ENCODE measurements at places on chromosomes 16 and 17.

GRCh38 chr17:50548831-50549230, 1.9 kb downstream of the SPATA20 start:
- no peak for DNase-seq

- no peak for DNase-seq
Measured at GRCh38 chr16:72612256-72612655, 435.7 kb downstream of the ZFHX3 start.

GRCh38 chr17:39026980-39027451, 59.8 kb upstream of the FBXO47 start:
- no peak for DNase-seq

- no peak for DNase-seq
Measured at GRCh38 chr17:78117027-78117981, 11.3 kb downstream of the TMC6 start.

GRCh38 chr17:72878975-72879660, 213.4 kb downstream of the SLC39A11 start:
- no peak for DNase-seq

DNA sequence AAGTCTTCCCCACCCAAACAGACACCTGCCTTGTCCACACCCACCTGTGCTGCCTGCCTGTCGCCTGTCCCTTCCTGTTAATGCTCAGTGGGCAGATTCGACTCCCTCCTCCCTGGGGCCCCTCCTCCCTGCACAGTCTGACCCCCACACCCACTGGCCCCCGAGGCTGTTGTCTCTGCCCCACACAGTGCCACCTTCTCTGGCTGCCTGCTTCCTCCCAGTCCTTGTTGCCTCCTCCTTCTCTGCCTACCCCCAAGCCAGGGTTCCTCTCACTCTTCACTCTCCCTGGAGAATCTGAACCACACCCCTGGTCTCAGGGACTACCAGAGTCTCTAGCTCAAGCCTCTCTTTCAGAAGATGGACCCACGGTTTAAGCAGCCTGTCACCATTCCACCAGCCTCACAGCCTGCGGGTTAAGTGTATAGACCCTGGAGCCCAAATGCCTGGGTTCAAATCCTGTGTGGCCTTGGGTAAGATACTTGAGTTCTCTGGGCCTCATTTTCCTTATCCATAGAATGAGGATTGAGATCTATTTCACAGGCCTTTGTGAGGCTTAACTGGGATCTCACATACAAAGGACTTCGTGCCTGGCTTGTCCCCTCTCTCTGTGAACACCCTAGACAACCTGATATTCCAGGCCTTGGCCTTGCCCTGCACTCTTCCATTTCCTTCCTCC, 3.8 kb upstream of the ARHGAP23 start:
- no peak for DNase-seq

- DNase-seq = no peak
Measured at GRCh38 chr17:81422776-81423697, 27.8 kb downstream of the BAHCC1 start.

- no peak for DNase-seq
Measured at GRCh38 chr17:82756166-82756565, 4.3 kb downstream of the TBCD start.

DNA sequence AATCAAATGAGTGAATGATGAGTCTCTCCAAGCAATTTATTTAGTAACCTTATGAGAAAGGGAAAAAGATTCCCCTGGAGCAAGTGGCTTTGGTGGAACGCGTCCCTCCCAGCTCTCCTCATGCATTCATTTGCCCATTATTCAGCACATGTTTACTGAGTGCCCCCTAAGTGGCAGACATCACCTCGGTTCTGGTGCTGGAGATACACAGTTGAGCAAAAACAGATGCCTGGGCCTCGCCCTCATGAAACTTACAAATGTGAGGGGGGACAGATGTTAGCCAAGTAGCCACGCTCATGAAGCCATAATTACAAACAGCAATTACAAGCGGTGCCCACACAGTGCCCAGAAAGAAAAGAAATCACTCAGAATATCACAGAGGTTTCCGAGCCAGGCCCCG, 45.1 kb upstream of the CIBAR2 start:
- no peak for DNase-seq

GRCh38 chr17:44960691-44961090, 7.4 kb downstream of the C1QL1 start:
- no peak for DNase-seq

GRCh38 chr16:30051518-30051917, 14.0 kb upstream of the ALDOA start:
- no peak for DNase-seq

DNA sequence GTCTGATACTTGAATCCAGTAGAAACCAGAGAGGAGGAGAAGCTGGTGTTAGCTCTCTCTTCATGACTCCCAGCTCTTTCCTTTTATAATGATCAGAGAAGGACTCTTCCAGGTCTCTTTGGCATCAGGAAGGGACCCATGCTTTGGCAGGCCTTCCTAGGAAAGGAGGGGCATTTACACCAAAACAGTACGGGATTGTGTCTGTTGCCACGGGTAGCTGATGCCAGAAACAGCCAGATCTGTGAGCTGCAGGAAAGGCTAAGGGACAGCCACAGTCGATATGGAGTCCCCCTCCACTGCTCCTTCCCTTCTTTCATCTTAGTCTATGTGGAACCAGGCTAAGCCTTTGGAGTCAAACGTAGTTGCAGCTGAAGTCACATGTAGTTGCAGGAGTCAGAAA, 9.3 kb downstream of the CEP295NL start:
- DNase-seq = no peak

DNA sequence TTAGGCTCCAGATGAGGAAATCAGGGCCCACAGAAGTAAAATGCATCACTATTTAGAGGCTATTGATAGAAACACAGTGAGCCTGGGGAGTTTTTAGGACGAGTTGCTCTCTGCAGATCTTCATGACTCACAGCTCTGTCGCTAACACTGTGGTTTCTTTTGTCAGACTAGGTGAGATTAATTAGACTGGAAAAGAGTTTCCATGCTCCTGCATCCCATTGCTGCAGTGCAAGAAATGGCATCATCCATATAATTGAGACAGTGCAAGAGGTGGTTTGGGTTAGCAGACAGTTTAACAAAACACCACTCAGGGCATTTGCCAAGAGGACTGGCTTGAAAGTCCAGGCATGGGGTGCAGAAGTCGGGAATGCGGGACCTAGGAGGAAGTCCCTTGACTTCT, 198.8 kb upstream of the CACNG5 start:
- no peak for DNase-seq

DNA sequence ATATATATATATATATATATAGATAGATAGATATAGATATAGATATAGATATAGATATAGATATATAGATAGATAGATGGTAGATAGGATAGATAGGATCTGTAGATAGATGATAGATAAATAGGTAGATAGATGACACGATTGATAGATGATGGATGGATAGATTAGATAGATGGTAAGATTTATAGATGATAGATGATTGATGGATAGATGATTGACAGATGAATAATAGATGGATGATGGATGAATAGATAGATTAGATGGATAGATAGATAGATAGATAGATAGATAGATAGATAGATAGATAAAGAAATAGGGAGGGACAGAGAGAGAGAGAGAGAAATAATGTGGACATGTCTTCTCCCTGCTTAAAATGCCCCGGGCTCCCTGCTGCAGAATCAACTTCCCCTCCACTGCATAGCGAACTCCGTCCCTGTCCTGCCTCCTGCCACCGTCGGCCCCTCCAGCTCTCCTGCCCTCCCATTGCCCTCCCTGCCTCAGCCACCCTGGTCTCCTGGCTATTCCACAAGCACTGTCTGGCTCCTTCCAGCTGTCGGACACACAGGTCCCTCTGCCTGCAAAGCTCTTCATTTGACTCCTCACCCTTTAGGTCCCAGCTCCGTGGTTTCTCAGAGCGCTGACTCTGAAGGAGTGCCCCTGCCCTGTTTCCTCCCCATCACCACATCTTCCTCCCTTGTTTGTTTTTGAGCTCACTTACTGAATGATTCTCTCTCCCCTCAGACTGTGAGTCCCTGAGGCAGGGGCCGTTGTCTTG, 254.0 kb downstream of the KATNIP start:
- DNase-seq = no peak

DNA sequence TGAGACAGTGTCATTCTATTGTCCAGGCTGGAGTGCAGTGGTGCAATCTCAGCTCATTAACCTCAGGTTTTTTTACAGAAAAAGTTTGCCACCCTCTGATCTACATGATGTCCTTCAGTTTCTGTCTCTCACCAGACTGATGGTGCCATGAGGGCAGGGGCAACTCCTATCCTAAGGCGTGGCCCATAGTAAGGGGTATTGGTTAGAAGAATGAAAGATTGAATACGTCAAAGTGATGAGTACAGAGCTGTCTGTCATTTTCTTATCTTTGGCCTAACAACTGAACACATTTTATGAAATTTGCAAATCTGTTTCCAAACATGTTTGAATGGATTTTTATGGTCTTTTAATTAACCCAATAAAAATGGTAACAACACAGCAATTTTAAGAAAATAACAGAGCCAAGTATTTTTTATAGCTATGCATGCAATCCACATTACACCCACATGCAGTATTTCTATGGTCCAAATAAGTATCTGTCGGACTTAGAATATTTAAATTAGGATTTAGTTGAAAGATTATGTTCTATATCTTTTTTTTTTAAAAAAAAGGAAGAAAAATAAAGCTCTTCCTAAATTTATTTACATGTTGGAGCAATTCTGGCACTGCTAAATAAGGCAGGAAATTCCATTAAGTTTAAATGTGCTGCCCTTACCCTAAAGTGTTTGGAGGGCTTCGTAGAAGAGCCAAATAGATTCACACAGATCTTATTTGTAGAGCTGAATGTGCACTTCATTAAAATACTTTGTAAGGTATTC, 192.8 kb downstream of the WWOX start:
- no peak for DNase-seq

DNA sequence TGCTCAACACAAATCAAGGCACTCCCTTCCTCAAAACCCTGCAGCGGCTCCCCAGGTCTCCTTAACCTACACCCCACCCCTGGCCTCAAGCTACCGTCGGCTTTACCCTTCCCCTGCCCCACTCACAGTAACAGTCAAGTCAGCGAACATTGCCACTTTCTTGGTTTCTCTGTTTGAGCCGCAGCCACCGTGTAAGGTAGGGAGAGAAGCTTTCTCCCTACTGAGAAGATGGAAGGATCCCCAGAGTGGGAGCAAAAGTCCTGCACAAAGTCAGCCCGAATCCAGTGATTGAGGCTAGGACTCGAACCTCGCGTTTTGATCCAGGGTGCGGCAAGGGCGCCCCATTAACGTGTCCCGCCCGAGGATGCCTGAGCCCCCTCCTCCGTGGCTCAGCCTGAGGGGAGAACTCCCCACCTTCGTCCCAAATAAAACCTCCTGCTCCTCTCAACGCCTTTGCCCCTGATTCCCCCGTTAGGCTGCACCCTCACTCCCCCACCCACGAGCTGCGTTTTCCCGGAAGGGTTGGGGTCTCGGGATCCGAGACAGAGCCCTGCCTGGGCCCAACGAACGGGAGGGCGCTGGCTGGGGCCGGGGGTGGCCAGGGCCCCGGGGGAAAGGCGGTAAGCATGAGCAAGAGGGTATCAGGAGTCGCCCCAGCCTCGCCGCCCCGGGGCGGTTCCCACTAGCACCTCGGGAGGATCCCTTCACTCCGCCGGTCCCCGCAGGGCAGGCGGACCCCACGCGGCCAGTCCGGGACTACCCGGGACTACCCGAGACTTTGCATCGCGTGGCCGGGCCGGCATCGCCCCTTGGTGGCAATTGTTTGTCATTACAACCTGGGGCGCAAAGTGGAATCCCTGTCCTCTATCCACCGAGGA, 9.9 kb upstream of the NAGS start:
- DNase-seq = no peak

GRCh38 chr17:29089601-29090044, 46.7 kb downstream of the PIPOX start:
- DNase-seq = no peak

DNA sequence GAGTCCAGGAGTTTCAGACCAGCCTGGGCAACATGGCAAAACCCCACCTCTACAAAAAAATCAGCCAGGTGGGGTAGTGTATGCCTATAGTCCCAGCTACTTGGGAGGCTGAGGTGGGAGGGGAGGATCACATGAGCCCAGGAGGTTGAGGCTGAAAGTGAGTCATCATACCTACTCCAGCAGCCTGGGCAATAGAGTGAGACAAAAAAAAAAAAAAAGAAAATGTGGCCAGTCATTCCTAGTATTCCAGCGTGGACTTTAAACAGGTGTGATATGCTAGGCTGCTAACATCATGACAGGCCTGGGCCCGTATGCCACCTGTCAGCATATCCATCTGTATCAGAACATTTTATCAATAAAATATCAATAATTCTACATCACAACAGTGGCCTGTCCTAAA, 143.3 kb downstream of the AATF start:
- no peak for DNase-seq

DNA sequence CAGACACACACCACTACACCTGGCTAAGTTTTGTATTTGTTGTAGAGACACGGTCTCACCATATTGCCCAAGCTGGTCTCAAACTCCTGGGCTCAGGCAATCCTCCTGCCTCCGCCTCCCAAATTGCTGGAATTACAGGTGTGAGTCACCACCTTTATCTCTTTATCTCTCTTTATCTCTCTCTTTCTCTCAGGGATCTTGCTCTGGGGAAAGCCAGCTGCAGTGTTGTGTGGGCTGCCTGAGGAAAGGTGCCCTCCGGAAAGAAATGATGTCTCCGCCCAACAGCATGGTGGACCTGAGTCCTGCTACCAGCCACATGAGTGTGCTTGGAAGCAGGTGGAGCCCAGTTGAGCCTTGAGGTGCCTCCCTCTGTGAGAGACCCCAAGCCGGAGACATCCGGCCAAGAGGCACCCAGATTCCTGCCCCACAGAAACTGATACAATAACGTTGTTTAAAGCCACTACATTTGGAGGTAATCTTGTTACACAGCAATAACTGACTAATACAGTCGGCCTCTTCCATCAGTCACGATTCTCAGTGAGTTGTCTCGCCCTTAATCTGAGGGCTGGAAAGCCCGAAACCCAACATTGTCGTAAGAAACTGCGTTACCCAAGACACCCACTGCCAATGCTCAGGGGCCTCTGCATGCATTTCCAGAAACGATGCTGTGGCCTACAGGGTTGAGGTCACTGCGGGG, 68.0 kb upstream of the RPH3AL start:
- DNase-seq = no peak

DNA sequence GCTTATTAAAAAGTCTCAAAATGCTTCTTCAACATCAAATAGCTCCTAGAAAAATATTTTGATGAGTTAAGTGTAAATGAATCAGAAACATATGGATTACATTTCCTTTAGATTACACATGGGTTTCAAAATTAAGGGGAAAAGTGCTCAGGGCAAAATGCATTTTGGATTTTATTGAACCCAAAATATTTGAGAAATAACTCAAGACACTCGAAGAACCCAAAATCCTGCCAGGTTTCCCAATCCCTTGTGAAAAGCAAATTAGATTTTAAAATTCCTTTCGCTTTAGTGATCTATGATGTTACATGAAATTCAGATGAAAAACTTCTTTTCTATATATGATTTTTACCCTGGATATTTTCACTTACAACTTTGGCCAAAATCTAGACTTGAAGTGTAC, 847.4 kb upstream of the SOX9 start:
- no peak for DNase-seq

DNA sequence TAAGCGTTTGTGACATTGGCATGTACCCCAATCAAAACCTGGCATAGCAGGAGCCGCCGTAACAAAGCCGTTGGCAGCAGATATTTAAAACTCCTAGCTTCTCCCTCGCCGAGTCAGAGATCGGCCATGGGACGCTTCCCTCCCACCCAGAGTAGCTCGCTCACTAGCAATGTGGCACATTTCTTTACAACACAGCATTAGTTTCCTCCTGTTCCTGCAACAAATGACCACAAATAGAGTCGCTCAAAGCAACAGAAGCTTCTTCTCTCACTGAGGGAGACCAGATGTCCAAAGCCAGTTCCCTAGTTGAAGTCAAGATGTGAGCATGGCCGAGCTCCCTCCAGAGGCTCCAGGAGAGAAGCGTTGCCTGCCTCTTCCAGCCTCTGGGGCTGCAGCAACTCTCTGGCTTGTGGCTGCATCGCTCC, 106.7 kb downstream of the RBFOX3 start:
- DNase-seq = no peak

All from stimulated activated CD8-positive, alpha-beta memory T cell treated with anti-CD3 and anti-CD28 coated beads, Interleukin-7, amount 100 ng/mL, for 1 hour (primary cell).